ENCODE measurements at places on chromosomes 5 and 9. TPM values are rescaled to one million over a fixed set of nuclear protein-coding genes. Genes with fewer than 3 reads are reported as not detected.

Gene PRDM9
- total RNA-seq, result not detected

Gene CDC20B
- total RNA-seq, result 0.08 TPM

Gene RAB3C
- not detected for total RNA-seq

Gene PTGDS
- total RNA-seq, result not detected

Gene SOHLH1
- total RNA-seq, result not detected

Gene PCDHB6
- total RNA-seq, result not detected

Gene ZNG1F
- 15.1 TPM for total RNA-seq

Gene CCIN
- total RNA-seq, result not detected

Gene TXNDC8
- total RNA-seq, result not detected

Gene SEMA6A
- total RNA-seq, result not detected

Gene MRPS30
- 64.3 TPM for total RNA-seq

Gene FAF2
- total RNA-seq, result 42.9 TPM

Gene TSLP
- total RNA-seq, result 0.51 TPM

Gene CDHR2
- total RNA-seq, result 0.06 TPM

Gene SLC36A3
- not detected for total RNA-seq

Gene CSNK1G3
- 39.5 TPM for total RNA-seq

Gene LECT2
- not detected for total RNA-seq

Gene NRG2
- total RNA-seq, result 0.15 TPM

Gene FOXD4L6
- not detected for total RNA-seq

Gene CARD6
- total RNA-seq, result 1.6 TPM

Gene SLC34A3
- not detected for total RNA-seq

Gene ADAMTS13
- total RNA-seq, result 0.89 TPM

Gene SLCO6A1
- not detected for total RNA-seq

Gene CCDC152
- total RNA-seq, result 13.9 TPM

Gene WWC1
- total RNA-seq, result 1.9 TPM

Gene PCDHGA5
- 0.06 TPM for total RNA-seq

Gene ATOSB
- total RNA-seq, result 5.7 TPM

Measured in activated CD8-positive, alpha-beta memory T cell treated with anti-CD3 and anti-CD28 coated beads for 36 hours (primary cell).